ENCODE measurements at places on chromosomes 16 and 17.

GRCh38 chr16:66416939-66417700 is 10.0 kb upstream of the BEAN1 start:
- no peak for DNase-seq

GRCh38 chr17:75945211-75945610 is 4.4 kb upstream of the FBF1 start:
- DNase-seq, result no peak

DNA sequence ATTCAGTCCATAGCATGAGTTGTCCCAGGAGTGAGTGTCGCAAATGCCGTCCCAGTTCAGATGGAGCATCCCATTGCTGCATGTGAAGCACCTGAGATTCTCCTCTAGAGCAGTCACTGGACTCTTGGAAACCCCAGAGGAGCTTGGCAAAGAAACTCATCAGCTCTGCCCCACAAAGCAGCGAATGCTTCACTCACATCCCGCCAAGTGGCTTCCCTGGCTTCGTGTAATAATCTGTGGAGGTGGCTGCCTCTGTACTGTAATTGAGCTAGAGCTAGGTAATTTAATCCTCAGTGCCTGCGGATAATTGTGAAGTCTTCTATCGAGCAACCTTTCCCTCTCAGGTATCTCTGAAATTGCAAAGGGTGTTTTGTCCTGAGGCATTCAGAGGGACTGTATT is 107.1 kb downstream of the SNX29 start:
- no peak for DNase-seq

- no peak for DNase-seq
Observed at GRCh38 chr16:10581507-10581906, 1.1 kb upstream of the EMP2 start.

All from stimulated activated CD8-positive, alpha-beta memory T cell treated with anti-CD3 and anti-CD28 coated beads, Interleukin-4, amount 100 ng/mL, for 1 hour (primary cell).